Renal cortex interstitium (tissue), 15 donors: ENCODE measurements at places on chromosomes 11 and 22.

DNA sequence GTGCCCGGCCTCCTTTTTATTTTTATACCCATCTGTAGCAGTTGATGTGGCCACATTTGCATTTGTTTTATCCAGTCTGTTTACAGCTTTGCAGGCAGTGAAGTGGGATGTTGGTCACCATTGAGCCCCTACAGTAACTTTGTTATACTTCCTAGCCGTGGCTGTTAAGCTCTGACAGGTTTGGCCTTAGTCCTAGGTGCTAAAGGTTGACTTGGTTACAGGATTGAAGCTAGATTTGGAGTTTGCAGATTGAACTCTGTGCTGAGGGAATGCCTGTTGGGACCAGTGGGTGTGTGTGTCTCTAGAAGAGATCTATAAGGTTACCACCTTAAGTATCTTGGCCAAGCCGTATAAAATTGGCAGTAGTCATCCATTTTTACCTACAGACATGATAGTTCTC lies 91.2 kb downstream of the PPP6R3 start:
- no peak for DNase-seq

DNA sequence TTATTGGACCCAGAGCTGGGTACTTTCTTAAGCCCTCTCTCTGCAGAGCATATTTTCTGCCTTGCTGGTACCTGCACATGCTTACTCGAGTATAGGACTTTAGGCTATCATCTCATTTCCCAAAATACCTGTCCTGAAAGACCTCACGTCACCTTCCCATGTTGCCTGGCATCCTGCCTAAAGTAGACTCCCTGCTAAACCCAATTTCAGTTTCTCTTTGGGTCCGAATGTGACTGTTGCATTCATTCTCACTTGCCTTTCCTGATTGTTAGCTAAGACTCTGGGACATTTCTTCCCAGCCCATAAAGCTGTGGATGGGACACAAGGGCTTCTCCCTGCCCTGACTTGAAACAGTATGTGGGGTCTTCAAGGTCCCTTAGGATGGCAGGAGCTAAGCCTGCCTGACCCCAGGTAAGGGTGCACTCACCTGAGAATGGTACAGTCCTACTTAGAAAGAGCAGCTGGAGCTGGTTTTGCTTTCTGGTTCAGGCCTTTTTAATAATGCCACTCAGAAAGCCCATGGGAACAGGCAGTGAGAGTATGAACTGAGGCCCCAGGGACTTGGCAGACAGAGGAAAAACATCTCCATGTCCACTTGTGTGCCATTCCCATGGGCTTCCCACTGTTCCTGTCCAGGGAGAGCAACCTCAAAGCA lies 12.9 kb downstream of the OR51E2 start:
- DNase-seq, result no peak

DNA sequence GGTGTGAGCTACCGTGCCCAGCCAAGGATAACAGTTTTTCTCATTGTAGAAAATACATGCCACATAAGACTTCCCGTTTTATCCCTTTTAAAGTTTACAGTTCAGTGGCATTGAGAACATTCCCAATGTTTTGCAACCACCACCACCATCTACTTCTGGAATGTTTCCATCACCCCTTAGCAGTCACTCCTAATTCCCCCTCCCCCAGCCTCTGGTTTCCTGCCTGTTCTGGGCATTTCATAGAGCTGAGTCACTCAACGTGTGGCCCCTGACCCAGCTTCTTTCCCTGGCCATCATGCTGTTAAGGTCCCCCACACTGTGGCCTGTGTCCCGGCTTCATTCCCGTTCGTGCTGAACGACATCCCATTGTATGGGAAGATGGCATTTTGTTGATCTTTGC lies 30.7 kb downstream of the FGF4 start:
- no peak for DNase-seq

- DNase-seq, result no peak
Measured at GRCh38 chr11:57571606-57572005, 4.1 kb upstream of the UBE2L6 start.

DNA sequence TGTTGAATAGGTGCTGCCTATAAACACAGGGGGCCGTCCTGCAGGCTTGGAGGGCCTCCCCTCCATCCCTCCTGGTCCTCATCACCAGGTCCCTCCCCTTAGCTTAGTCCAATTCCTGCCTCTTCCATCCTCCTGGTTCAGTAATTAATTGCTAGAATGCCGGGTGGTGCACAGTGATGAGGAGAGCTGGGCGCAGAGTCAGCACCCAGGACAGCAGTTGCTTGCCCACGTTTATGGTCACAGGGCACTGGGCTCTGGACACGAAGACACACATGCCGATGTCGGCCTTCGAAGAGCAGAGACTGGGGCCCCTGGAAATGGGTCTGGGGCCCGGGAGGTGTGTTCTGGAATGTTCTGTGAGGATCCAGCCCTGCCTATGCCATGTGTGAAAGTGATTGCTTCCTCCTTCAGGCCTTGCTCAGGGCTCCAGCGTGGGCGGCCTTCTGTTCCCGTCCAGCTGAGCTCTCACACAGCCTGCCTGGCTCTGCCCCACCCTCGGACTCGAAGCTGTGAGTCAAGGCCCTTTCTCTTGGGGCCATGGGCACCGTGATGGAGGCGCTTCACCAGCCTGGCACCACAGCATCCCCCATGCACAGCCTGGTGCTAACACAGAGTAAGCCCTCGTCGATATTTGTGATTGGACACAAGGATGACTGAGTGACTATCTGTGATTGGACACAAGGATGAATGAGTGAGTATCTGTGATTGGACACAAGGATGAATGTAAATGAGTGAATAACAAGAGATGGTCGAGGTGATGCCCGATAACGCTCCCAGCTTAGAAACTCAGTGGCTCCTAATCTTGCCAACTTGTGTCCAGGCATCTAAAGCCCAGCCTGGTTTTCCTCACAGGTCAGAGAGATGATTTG lies 884.7 kb downstream of the BRD1 start:
- DNase-seq, result no peak

- DNase-seq, result no peak
Measured at GRCh38 chr11:27514558-27514957, 8.0 kb upstream of the LIN7C start.

DNA sequence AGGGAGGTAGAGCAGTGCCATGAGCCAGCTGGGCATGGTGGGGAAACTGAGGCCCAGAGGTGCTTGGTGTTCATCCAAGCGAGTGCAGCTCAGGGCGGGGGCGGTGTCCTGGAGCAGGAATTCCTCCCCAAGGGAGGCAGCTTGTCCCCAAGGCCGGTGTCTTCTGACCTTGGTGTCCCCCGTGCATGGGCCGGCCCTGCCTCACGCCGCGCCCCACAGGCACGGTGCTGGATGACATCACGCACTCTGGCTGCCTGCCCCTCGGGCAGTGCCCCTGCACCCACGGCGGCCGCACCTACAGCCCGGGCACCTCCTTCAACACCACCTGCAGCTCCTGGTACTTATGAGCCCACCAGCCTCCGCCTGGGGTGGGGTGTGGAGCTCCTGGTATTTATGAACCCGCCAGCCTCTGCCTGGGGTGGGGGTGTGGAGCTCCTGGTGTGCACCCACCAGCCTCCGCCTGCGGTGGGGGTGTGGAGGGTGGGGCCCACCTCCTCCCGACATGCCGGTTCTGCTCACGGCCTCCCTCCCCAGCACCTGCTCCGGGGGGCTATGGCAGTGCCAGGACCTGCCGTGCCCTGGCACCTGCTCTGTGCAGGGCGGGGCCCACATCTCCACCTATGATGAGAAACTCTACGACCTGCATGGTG lies 6.7 kb downstream of the MUC5B start:
- DNase-seq, result no peak

- DNase-seq, result no peak
Measured at GRCh38 chr22:32339190-32340012, 18.3 kb upstream of the RFPL3 start.

- no peak for DNase-seq
Measured at GRCh38 chr11:69027704-69028372, 14.8 kb upstream of the MRGPRF start.

- no peak for DNase-seq
Measured at GRCh38 chr11:121270001-121270678, 22.4 kb upstream of the SC5D start.
